Fibroblast of pulmonary artery (primary cell): ENCODE measurements at places on chromosomes 2 and 18.

DNA sequence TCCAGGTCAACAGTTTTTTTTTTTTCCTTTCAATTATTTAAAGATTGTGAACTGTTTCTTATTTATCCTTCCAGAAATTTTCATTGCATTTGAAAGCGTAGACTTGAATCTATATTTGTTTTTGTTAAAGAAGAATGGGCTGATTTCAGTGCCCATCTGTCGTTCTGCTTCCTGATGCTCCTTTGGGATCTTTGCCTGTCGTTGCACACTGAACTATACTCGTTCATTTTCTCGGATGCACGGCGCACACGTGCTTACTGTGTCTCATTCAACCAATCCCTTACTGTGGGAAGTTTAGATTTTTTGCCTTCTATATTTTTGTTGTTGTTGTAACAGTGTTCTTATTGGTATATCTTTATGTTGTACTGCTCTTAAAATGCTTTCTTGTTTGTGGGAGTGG, 149.7 kb downstream of the VAPA start:
- DNase-seq: no peak

DNA sequence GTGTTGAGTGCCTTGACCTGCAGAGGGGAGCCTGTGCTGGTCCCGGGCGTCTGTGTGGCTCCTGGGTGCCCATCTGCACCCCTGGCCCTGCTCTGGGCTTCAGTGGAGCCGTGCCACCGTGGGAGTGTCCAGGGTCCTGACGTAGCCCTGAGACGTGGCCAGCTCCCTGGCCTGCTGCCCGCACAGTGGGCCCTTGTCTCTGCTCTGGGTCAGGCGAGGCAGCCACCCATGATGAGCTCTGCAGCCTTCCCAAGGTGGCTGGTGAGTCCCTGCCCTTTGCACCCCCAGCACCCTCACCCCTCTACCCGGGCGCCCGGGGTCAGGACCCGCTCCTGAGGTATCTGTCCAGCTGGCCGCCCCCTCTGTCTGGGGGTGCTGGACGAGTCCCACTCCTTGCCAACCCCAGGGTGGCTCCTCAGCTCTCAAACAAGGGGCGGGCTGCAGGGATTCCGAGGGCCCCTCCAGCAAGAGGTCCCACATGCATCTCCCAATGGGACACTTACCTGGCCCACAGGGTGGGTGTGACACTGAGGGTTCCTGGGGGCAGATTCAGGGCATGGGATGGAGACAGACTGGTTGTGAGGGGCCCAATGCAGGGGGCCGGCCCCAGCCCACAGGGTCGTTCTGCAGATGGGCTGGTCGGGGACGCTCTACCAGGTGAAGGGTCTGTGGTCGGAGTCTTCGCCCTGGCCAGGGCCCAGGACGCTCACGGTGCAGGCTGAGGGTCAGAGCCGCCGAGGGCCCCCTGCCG, 2.4 kb downstream of the NEU4 start:
- DNase-seq: no peak

- DNase-seq: no peak
These were observed 357.4 kb upstream of the GULP1 start for GRCh38 chr2:187934236-187934635.

GRCh38 chr2:102313025-102313424, 1.7 kb downstream of the IL1RL1 start:
- peak; percentile 80 for DNase-seq

- DNase-seq: no peak
These were observed 136.3 kb downstream of the OLA1 start for GRCh38 chr2:174112073-174112472.

- DNase-seq: no peak
These were observed 108.1 kb downstream of the TRIB2 start for GRCh38 chr2:12824778-12825379.

GRCh38 chr18:57437402-57437765, 2.2 kb downstream of the ONECUT2 start:
- no peak for DNase-seq

- DNase-seq: no peak
These were observed 82.6 kb downstream of the C18orf54 start for GRCh38 chr18:54440292-54440691.

DNA sequence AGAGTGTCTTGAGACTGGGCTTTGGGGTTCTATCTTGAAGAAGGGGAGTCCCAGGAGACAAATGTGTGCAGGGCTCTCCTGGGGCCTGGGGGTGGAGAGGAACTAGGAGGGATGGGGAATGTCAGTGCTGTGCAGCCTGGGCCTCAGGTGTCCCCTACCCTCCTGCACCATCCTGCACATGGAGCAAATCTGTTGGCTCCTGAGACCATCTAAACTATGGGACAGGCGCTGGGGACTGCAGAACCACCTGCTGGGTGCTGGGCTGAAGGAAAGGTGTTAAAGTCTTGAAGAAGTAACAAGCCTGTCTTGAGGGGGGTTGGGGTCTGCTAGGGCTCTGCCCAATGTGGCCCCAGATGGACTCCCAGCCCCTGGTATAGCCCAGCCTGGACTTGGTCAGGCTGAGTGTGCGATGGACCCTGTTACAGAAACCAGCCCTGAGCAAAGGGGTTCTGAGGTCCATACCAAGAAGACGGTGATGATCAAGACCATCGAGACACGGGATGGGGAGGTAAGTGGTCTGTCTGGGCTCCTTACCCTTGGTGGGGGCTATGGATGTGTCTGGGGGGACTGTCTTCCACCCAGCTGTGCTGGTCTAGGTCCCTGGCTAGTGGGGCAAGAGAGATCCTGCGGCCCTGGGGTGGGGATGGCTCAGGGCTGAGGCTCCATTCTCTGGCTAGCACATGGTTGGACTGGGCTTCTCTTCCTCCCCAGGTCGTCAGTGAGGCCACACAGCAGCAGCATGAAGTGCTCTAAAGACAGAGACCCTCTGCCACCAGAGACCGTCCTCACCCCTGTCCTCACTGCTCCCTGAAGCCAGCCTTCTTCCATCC, 7.3 kb downstream of the DES start:
- no peak for DNase-seq

- DNase-seq: no peak
These were observed 109.7 kb upstream of the GLI2 start for GRCh38 chr2:120625865-120626560.

DNA sequence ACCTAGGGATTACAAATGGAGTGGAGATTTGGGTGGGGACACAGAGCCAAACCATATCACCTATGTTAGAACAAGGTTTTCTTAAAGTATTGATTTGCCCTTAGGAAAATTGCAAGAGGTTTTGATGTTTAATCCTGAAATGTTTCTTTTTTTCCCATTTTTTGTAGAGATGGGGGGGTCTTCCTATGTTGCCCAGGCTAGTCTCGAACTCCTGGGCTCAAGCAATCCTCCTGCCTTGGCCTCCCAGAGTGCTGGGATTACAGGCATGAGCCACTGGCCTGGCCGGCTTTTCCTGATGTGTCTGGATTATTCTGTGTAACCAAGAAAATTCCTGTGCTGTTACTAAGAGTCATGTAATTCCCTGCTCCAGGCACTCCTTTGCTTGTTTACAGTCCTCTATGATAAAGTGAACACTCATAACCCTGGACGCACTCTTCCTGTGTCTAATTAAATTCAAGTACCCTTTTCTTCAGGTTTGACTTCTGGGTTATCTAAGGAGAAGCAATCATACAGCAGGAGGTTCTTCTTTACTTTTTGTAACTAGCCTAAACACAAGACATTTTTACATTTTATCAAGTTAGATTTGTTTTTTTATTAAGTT, 15.0 kb upstream of the CTDP1 start:
- DNase-seq: peak; percentile 44

DNA sequence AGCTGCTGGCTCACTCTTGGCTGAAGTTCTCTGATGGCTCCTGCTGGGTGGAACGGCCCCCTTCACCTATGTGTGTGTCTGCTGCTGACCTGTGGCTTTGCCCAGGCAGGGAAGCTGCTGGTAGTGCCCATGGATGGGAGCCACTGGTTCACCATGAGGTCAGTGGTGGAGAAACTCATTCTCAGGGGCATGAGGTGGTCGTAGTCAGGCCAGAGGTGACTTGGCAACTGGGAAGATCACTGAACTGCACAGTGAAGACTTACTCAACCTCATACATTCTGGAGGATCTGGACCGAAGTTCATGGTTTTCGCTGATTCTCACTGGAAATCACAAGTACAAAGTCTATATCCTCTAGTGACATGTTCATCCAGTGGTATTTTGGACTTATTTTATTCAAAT, 13.9 kb upstream of the UGT1A8 start:
- no peak for DNase-seq

DNA sequence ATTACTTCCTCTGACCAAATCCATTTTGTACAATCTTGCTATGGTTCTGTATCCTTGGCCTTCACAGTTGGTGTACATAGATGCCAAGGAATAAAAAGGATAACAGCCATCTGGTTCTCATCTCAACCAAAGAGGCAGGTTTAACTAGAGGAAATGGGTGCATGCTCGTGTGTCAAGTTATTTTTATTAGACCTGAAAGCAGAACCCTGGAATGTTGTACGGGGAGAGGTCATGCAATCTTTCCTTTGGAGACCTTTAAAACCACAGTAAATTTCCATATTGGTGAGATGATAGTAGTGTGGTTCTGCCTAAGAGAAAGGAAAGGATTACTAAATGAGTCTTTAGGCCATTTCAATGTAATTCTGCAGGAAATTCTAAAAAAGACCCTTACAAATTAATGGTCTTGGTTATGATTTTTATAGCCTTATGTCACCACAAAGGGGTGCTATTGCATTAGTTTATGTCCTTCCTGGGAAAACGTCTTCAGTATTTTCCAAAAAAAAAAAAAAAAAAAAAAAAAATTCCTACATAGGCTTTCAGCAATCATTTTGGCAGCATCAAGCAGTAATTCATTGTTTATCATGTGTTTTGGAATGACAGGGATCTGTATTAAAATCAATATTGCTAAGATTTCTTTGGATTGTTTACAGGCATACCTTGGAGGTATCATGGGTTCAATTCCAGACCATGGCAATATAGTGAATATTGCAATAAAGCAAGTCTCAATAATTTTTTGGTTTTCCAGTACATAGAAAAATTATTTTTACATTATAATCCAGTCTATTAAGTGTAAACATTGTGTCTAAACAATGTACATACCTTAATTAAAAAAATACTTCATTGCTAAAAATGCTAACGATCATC, 270.8 kb downstream of the NYAP2 start:
- peak; percentile 78 for DNase-seq

GRCh38 chr18:75405351-75405750, 22.2 kb downstream of the SMIM21 start:
- no peak for DNase-seq

DNA sequence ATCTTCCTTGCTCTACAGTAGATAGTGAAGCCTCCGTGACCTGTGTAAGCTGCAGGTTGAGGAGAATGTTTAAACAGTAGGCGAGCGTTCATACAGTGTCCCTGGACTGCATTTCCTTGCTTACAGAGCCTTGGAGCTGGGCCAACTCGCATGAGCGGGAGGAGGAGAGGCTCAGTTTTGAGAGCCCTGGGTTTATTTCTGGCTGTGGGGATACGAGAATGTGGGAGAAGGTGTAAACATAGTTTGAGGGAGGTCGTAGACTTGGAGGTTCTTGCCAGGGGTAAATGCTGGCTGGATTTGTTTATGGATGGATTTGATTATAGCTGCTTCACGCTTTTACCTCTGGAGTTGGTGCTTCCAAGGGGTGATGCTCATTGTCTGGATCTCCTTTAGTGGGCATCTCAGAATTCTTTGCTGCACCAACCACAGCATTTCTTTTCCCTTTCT, 20.8 kb downstream of the CRIM1 start:
- DNase-seq: peak; percentile 58

DNA sequence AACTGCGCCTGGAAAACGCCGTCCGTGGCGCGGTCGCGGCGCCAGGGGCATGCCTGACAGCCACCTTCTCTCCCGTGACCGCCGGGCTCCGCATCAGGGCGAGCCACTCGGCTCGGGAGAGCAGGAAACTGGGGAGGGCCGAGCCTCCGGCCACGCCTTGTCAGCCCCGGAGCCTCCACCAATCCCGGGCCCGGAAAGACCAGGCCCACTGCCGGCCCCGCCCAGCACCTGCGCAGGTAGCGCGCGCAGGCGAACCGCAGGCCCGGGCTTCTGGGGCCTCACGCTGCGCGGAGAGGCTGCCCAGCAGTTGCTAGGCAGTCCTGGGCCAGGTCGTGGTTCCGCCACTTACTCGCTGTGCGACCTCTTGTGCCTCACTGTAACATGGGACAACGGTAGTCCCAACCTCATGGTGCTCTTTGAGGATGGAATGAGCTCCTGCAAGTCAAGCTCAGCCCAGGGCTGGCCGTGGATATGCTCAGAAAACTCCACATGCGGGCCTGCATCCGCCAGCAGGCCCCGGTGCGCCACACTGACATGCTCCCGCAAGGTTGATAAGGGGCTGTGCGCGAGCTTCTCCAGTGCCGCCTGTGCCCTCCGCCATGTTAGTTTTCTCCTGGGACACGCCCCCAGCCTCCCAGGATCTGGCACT, 97.1 kb downstream of the INHBB start:
- DNase-seq: no peak

DNA sequence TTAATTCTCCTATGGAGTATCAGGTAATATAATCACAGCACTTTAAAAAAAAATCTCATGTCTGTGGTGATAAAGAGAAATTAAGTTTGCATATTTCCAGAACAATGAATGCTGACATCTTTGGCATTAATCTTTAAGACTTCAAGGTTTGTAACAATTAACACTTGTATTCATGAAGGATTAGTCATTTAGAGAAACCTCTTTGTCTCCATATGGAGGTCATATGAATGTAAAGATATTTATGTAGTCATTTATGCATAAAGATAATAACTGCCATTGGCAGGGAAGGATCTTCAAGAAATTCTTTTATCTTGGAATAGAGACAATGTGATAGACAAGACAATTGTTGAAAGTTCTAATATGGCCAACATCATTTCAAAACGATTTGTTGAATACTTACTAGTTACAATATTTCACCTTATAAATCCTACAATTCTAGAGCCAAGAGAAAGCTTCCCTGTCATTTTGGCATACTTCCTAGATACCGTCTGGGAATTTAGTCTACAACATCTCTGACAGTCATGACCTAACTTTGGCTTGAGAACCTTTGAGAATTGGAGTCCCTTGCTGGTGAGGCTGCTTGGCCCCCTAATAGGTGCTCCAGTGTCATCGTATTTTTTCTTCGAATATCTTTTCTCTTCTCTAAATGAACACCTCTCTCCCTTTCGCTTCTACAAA, 33.6 kb downstream of the RASGRP3 start:
- DNase-seq: no peak

DNA sequence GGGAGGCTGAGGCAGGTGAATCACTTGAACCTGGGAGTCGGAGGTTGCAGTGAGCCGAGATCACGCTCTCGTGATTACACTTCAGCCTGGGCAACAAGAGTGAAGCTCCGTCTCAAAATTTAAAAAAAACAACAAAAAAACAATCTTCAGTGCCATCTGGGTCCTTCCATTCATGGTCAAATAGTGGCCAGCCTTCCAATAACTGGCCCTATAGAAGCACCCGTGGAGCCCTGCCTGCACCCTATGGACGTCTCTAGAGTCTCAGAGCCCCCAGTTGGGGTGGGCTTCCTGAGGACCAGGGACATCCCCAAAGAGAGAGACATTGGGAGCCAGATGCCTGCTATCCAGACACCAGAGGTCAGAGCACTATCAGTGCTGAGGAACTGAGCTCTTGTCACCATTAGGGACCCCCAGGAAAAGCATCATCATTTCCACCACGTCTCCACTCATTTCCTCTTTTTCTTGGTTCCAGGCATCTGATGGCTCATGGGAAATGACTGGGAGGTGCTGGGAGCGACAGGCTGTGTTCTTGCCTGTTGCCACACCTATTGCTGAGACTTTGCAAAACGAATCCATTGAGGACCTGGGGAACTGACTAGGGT, 9.4 kb downstream of the NEU2 start:
- no peak for DNase-seq
